Effector memory CD8-positive, alpha-beta T cell (primary cell): ENCODE measurements at places on chromosomes 1 and 21.

DNA sequence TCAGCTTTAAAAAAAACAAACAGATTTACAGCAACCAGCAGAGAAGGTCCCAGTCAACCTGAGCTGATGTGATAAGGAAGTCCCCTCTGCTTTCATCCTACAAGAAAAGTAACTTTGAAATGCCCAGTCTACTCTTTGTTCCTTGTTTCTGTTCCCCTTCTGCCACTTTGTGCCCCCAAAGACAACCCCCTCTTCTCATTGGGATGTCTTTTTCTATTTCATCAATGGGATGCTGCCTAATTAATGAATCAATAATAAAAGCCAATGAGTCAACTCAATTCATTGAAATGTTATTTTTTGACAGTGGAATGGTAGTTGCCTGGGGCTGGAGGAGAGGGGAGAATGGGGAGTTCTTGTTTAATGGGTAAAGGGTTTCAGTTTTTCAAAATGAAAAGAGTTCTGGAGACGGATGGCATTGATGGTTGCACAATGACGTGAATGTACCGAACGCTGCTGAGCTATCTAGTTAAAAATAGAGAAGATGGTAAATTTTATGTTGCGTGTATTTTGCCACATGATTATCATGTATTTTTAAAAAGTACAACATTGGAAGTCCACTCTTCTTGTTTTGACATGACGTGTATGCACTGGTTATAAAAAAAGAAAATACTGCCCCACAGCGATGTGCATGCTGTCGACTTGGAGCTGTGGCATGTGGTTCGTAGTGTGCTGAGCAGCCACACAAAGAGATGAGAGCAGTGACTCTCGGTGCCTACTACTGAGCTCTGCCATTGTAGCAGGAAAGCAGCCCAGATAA, 22.4 kb upstream of the PADI2 start:
- no peak for DNase-seq

- DNase-seq = no peak
Measured at GRCh38 chr1:1171161-1171545, 2.5 kb upstream of the TTLL10 start.

DNA sequence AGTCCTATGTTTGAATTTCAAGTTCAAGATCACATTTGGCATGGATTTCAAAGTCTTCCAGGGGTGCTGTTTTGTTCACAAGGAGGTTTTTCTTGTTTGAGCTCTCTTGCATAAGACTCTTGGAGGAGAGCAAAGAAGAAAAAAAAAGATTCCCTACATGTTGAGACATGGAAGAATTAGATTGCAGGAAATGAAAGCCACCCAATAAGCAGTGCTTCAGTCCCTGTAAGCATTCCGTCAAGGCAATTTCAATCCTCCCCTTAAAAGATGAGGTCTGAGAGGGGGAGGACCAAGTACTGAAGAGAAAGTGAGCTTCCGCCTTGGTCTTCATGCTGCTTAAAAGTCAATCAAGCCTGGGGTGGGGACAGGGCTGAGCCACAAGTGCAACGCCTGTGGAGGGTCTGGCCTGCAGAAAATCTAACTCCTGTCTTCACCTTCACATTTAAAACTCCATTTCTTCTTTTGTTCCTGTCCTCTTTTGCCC, 50.2 kb downstream of the LPAR3 start:
- no peak for DNase-seq

DNA sequence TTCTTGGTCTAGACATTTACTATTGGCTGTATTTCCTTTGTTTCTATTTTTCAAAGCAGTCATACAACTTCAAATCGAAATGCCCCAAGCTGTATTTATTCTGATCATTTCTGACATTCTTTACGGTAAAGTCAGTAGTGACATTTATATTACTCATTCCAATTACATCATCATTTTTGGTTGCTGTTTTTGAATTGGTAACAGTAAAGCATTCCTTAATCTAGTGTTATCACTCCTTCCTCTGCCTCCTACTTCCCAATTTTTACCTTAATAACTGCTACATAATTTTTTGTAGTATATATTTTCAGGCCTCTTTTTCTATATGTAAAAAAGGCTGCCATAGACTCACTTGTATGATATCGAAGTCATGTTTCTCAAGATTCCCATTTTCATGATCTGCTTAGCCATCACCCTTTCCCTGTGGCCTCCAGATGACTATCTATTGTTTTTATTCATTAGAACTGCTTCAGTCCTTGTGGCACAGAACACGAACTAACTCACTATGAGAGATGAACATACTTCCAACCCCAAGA, 167.2 kb downstream of the RUNX1 start:
- no peak for DNase-seq

- DNase-seq = no peak
Measured at GRCh38 chr1:984476-984814, 2.6 kb upstream of the PERM1 start.
